ENCODE measurements at places on chromosomes 6 and 20. TPM values are rescaled to one million over a fixed set of nuclear protein-coding genes. Genes with fewer than 3 reads are reported as not detected.

The VSTM2L gene
- 2.3 TPM for total RNA-seq

DNA sequence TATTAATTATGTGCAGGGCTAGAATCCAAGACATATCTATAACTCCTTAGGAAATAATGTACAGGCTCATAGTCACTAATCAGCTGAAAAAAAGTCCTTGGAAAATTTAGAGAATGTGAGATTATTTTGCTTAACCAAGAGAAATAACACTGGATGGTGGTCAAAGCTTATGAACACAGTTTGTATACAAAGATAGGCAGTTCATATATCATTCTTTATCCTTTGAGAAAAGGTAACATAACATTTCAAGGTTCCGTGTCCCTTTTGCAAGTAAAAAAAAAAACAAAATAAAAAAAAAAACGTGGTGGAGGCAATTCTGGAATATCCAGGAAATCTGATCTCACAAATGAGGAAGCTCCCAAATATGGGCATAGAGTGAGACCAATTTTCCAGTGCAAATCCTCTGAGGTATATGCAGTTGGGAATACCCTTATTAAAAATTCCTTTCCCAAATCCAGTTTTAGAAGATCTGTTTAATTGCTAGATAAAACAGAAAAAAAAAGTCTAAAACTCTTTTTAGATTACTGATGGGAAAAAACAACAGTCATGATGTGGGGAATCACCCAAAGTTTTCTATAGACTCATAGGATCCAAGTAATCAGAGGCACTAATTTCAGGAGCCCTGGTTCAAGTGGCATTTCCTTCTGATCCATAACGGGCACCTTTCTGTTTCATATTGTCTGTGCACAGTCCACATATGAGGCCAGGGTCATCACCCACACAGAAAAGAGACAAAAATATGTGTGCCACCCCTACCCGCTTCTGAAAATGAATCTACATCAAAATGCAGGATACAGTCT lies 17.7 kb upstream of the TNFAIP3 start:
- H3K4me1 ChIP-seq, result peaks cover 61% of the 10 kb centered on the region
- no peak overlapping the region for H3K27ac ChIP-seq
- H3K4me3 ChIP-seq, result no peak overlapping the region
- H3K27me3 ChIP-seq, result no peaks in the 10 kb centered on the region
- H3K36me3 ChIP-seq, result no peaks in the 10 kb centered on the region

The THBS2 gene
- total RNA-seq, result not detected

- H3K36me3 ChIP-seq, result no peaks in the 10 kb centered on the region
- H3K4me3 ChIP-seq, result no peak overlapping the region
Observed at GRCh38 chr6:97085772-97086171, 161.2 kb downstream of the KLHL32 start.

GRCh38 chr6:73514746-73515110 lies 6.1 kb downstream of the EEF1A1 start:
- H3K36me3 ChIP-seq, result peaks cover 26% of the 10 kb centered on the region
- H3K4me3 ChIP-seq, result no peak overlapping the region
- peaks cover 15% of the 10 kb centered on the region for H3K4me1 ChIP-seq
- H3K27ac ChIP-seq, result peak overlapping the region; percentile 76
- no peak for DNase-seq

DNA sequence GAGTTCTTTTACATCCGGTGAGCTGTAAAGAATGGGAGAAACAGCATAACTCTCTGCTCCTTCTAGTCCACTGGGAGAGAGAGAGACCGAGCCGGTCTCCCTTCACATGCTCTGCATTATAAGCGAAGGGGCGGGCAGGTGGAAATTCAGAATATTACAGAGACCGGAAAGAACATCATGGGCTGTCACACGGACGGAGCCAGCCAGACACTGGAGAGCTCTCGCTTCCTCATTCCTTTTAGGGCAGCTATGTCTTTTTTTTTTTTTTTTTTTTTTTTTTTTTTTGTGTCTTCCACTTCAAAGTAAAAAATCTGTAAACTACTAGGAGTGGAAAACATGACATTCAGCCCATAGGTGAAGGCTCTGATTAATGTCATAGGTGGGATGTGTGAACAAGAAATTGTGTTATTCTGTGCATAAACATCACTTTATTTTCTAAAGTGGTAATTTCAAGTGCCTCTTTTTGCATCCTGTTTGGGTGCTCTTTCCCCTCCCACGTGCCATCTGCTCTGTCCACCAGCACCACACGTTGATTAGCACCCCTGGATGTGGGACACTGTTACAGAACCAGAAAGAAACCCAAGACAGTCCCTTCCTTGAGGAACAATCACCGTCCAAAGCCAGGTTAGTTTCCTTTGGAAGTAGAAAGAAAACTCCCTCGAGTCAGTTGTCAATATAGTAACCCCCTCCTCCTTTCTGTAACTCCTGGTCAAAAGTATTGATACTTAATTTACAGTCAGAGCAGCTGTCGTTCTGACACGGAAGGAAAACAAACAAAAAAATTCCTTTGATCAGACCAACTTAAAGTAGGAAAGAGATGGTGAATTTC lies at the start of gene TAGAP:
TSS of gene TAGAP (minus strand) at position 93 of the 829 bp plus-strand sequence. CDS start 845 bp downstream, outside the sequence.
- no peak for DNase-seq
- no peaks in the 10 kb centered on the region for H3K36me3 ChIP-seq
- no peak within 1 kb of the TSS for H3K4me3 ChIP-seq
- no peaks in the 10 kb centered on the region for H3K27me3 ChIP-seq
- H3K27ac ChIP-seq, result no peak within 1 kb of the TSS

The ARMH2 gene
- not detected for total RNA-seq

DNA sequence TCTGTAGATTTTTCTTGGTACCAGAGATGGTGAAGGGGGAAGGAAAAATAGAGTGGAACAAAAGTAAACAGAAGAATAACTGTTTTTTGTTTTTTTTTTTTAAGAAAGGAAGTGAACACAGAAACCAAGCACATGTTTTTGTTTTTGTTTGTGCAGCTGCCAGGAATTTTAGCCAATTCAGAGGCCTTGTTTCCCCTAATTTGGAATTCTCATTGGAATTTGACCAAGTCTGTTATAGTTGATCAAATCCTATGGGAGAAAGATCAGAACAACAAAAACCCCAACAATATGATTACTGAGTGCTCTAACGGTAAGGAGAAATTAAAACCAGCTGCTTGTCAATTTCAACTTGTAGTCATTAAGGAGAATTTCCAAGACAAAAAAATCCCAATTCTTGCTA lies 18.2 kb upstream of the IL22RA2 start:
- no peak overlapping the region for H3K27ac ChIP-seq
- DNase-seq, result no peak
- no peaks in the 10 kb centered on the region for H3K4me1 ChIP-seq
- H3K36me3 ChIP-seq, result no peaks in the 10 kb centered on the region
- H3K27me3 ChIP-seq, result no peaks in the 10 kb centered on the region

DNA sequence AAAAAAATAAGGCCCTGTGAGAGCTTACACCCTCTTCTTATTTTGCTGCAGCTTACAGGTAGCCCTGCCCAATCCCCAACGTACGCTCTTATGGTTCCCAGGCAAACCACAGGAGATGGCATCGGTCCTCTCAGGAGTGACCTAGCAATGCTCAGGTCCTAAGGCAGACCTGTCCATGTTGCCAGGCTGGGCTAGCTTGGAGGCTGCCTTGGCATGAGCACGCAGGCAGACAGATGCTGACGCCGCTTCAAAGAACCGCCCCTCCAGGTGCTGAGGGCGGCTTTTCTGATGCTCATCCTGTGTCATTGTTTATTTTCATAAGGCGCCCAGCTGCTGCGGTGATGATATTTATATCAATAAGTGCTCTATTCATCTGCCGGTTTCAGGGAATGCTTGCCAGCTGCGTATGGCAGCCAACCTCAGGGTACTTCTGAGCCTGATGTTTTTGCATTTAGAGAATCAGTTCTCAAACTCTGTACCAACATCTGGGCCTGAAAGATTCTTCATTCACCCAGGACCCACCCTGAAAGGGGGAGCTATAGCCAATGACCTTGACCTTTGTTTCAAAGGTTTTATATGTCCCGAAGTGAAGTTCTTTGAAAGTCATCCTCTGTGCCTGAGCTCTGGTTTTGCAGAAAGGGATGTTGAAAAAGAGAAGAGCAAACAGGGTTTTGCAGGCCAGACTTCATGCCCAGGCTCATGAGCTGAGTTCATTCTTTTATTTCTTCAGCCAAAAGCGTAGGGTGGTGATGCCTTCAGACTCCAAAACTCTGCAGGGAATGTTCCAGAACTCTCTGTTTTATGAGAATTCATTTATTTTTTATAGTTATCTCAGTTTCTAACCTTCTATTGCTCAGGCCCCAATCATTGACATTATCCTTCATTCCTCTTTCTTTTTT lies 475.6 kb upstream of the CHD6 start:
- H3K27me3 ChIP-seq, result peaks cover 71% of the 10 kb centered on the region
- H3K36me3 ChIP-seq, result no peaks in the 10 kb centered on the region
- H3K4me3 ChIP-seq, result no peak overlapping the region

GRCh38 chr6:158654960-158655489 lies 5.2 kb downstream of the SYTL3 start:
- DNase-seq, result no peak
- peak overlapping the region; percentile 16 for H3K4me3 ChIP-seq
- H3K36me3 ChIP-seq, result no peaks in the 10 kb centered on the region
- H3K27ac ChIP-seq, result peak overlapping the region; percentile 77
- no peaks in the 10 kb centered on the region for H3K27me3 ChIP-seq

GRCh38 chr20:3434232-3434631 lies 26.8 kb upstream of the DNAAF9 start:
- no peak for DNase-seq
- no peak overlapping the region for H3K27ac ChIP-seq
- H3K36me3 ChIP-seq, result no peaks in the 10 kb centered on the region
- H3K27me3 ChIP-seq, result no peaks in the 10 kb centered on the region

DNA sequence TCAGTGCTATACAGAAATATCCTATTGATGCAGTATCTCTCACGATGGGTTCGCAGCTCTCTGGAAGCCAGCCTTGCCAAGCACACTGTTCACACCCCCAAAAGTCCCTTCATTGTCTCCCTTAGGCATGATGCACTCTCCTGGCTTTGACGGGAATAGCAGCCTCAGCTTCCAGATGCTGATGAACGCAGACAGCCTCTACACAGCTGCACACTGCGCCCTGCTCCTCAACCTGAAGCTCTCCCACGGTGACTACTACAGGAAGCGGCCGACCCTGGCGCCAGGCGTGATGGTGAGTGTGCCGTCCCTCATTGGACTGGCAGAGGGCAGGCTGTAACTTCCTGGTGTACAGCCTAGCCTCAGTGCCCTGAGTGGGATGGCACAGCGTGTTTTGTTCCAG lies 60.0 kb upstream of the PBOV1 start:
- no peaks in the 10 kb centered on the region for H3K4me1 ChIP-seq
- DNase-seq, result no peak
- H3K36me3 ChIP-seq, result 0 out of 2 replicates have a peak, but pooled peaks cover 7% of the 10 kb centered on the region

DNA sequence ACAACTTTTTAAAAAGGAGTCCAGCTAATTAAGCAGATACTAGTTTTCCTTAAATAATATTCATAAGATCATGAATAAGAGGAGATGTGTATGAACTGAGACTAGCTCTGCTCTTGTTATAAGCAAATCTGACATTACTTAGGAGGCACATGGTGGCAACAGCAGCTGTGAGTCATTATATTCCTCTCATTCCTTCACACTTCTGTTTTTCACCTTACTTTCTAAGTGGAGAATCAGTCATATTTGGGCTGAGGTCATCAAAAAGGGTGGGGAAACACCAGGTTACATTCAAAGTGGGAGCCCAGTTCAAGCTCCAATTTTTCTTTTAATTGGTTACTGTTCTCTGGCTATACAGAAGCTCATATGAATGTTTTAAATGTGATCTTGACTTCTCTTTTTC lies 6.0 kb upstream of the RIPPLY2 start:
- H3K4me3 ChIP-seq, result no peak overlapping the region
- H3K27me3 ChIP-seq, result no peaks in the 10 kb centered on the region
- H3K36me3 ChIP-seq, result no peaks in the 10 kb centered on the region
- H3K27ac ChIP-seq, result no peak overlapping the region

DNA sequence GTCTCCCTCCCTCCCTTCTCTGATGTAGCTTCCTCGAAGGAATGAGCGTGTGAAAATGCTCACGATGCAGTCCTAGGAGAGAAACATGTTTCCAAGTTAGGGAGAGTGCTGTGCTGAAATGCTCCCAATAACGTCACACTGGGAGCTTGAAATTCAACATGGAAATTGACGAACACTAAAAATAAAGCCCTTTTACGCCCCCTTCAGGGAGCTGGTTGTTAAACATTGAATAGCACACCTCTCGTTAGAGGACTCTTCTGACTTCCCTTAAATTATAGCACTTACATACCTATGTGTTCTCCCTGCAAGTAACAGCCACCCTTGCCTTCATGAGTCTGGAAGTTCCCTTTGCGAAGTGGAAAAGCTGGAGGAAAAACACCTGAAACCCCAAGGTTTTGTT lies 88.6 kb downstream of the BFSP1 start:
- DNase-seq, result no peak
- no peaks in the 10 kb centered on the region for H3K4me1 ChIP-seq
- no peaks in the 10 kb centered on the region for H3K36me3 ChIP-seq
- H3K27ac ChIP-seq, result no peak overlapping the region
